ENCODE measurements at places on chromosomes 4 and X.

DNA sequence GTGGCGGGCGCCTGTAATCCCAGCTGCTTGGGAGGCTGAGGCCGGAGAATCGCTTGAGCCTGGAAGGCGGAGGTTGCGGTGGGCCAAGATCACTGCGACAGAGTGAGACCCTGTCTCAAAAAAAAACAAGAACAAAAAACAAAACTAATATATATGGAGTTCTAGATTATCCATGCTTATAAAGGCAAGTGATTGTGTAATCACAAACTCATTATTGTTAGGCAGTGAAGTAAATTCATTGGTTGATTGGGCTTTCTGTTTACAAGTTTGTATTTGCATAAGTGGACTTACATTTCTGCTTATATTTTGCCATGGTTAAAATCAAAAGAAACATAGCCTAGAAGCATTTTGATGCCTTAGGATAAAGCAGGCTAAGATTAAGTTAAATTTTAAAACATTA is 2.5 kb upstream of the UBE2D3 start:
- no peak for DNase-seq

DNA sequence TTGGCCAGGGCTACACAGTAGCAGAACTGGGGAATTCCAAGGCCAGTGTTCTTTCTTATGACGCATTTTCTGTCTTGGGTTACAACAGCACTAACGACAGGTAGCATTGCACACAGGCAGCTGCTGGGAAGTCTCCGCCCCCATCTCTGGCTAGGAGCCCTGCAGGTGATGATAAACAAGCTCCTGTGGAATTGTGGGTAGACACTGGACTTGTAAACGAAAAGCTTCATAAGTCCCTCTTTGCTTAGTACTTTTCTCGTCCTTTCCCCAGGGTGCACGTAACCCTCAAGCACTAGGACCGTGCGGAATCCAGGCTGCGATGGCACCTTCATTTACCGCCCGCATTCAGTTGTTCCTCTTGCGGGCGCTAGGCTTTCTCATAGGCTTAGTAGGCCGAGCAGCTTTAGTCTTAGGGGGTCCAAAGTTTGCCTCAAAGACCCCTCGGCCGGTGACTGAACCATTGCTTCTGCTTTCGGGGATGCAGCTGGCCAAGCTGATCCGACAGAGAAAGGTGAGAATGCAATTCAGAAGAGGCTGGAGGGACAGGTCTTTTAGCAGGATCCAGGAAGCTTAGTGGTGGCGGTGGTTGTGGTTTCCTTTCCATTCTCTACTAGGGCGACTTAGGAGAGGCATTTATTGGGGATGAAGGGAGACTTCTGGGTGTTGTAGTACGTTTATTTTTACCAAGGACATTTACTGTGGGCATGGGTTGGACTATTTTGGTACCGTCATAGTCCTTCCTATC is at the start of gene FAAH2:
TSS of gene FAAH2 (plus strand) at position 200 of the 745 bp plus-strand sequence. CDS start at position 320, 120 bp downstream.
- DNase-seq, result peak; percentile 31

GRCh38 chr4:13942977-13943376 is 315.5 kb upstream of the BOD1L1 start:
- no peak for DNase-seq

DNA sequence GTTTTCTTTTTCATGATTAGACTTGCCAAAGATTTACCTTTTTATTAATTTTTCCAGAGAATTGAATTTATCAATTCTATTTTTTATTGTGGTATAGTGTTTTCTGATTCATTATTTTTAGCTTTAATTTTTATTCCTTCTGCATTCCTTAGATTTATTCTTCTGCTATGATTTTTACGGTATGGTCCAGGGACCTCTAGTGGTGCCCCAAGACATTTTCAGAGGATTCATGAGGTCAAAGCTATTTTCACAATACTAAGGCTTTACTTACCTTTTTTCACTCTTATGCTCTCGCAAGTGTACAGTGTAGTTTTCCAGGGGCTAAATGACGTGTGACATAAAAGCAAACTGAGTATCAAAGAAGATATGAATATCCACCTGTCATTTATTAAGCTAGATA is 8.0 kb downstream of the RADX start:
- no peak for DNase-seq

- DNase-seq, result no peak
Observed at GRCh38 chr4:168885400-168885799, 124.7 kb downstream of the CBR4 start.

GRCh38 chrX:78693012-78693411 is 33.9 kb upstream of the RTL3 start:
- DNase-seq, result no peak

Measured in stimulated activated CD4-positive, alpha-beta T cell treated with anti-CD3 and anti-CD28 coated beads, TNF-alpha, amount 100 ng/mL, for 1 hour (primary cell).